ENCODE measurements at places on chromosomes 16 and 17. TPM values are rescaled to one million over a fixed set of nuclear protein-coding genes. Genes with fewer than 3 reads are reported as not detected.
A peak's percentile ranks its signal among the peaks of the same experiment; 100 is the strongest.

REXO5 gene
- 0.73 TPM for total RNA-seq

GRCh38 chr17:42833767-42834422 is 698 bp downstream of the PSME3 start:
- H3K36me3 ChIP-seq: no peaks in the 10 kb centered on the region
- H3K27ac ChIP-seq: peak overlapping the region; percentile 56
- H3K4me1 ChIP-seq: no peaks in the 10 kb centered on the region
- H3K27me3 ChIP-seq: no peaks in the 10 kb centered on the region
- peak overlapping the region; percentile 74 for H3K4me3 ChIP-seq

RFFL gene
- total RNA-seq: 23.9 TPM

SLC16A6 gene
- total RNA-seq: 2.1 TPM

GRCh38 chr17:34370997-34371395 is 8.0 kb upstream of the CCL1 start:
- DNase-seq: no peak
- H3K4me1 ChIP-seq: no peaks in the 10 kb centered on the region
- no peak overlapping the region for H3K27ac ChIP-seq
- no peak overlapping the region for H3K4me3 ChIP-seq

- H3K4me1 ChIP-seq: no peaks in the 10 kb centered on the region
- no peak overlapping the region for H3K27ac ChIP-seq
- no peak for DNase-seq
- H3K36me3 ChIP-seq: no peaks in the 10 kb centered on the region
- no peak overlapping the region for H3K4me3 ChIP-seq
Observed at GRCh38 chr17:77723909-77724875, 234.3 kb upstream of the TNRC6C start.

CCL4 gene
- 2.8 TPM for total RNA-seq

DNA sequence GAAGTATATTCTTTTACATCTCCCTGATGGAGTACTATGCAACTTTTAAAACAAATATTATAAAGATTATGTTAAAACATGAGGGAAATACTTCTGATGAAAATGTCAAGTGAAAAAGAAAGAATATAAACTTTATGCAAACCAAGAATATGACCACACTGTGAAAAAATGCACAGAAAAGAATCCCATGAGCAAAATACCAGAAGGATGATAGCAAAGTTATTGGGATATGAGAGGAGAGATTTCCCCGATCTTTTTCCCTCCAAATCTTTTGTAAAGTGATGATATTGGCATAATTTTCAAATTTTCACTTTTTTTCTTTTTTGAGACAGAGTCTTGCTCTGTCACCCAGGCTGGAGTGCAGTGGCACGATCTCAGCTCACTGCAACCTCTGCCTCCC is 36.6 kb upstream of the SMURF2 start:
- no peak overlapping the region for H3K27ac ChIP-seq
- no peak overlapping the region for H3K4me3 ChIP-seq
- no peak for DNase-seq

CACNG3 gene
- not detected for total RNA-seq
